ENCODE measurements at places on chromosomes 13 and 19. TPM values are rescaled to one million over a fixed set of nuclear protein-coding genes. Genes with fewer than 3 reads are reported as not detected.

Gene FAM216B
- total RNA-seq: not detected

Gene KCTD4
- total RNA-seq: not detected

Gene NAPSA
- 0.20 TPM for total RNA-seq

Gene ZNF266
- 6.8 TPM for total RNA-seq

Gene ZNF44
- 6.3 TPM for total RNA-seq

Gene LCP1
- total RNA-seq: 0.20 TPM

Gene PROZ
- total RNA-seq: not detected

Gene PODNL1
- total RNA-seq: 0.73 TPM

Gene SIAH3
- not detected for total RNA-seq

Gene PBX4
- total RNA-seq: 5.5 TPM

Gene CRX
- total RNA-seq: not detected

Gene C19orf73
- total RNA-seq: 0.37 TPM

Gene GPR4
- under 0.01 TPM for total RNA-seq

Gene ZMYM5
- 7.0 TPM for total RNA-seq

Gene CDC16
- 58.4 TPM for total RNA-seq

Gene IZUMO2
- total RNA-seq: not detected

Gene IL4I1
- total RNA-seq: 1.1 TPM
